ENCODE measurements at places on chromosomes 3 and 15.

DNA sequence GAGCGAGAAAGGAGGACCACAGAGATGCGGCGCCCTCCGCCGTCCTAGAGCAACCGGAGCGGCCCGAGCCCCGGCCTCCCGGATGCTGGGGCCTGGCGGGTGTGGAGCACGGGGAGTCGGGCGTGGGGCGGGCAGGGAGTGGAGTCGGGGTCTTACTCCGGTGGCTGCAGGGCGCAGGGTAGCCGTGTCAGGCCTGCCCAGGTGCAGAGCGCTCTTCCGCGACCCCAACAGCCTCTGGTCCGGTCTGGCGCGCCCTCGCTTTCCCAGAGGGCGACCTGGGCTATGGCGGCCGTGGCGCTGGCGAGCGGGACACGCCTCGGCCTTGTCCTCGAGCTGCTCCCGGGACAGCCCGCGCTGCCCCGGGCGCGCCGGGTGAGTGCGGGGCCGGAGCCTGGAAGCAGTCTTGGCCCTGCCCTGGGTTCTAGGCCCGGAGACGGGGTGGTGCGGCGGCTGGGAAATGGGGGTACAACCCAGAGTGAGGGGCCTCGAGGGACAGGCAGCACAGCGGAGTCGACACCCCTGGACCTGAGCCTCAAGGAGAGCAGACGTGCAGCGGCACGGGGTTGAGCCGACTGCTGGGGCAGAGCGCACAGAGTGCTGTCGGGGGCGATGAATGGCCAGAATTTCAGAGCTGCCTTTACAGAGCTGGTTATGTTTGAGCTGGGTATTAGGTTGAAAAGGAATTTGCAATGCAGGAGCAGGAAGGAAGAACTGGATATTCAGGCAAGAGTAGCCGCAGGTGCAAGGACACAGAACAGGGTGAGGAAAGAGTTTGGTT, at the start of gene ZNF662:
TSS of gene ZNF662 (plus strand) at position 73 of the 778 bp plus-strand sequence. CDS start 1,973 bp downstream, outside the sequence.
- peak; percentile 77 for DNase-seq

GRCh38 chr15:101100593-101101442, 151.0 kb downstream of the CHSY1 start:
- DNase-seq = no peak

DNA sequence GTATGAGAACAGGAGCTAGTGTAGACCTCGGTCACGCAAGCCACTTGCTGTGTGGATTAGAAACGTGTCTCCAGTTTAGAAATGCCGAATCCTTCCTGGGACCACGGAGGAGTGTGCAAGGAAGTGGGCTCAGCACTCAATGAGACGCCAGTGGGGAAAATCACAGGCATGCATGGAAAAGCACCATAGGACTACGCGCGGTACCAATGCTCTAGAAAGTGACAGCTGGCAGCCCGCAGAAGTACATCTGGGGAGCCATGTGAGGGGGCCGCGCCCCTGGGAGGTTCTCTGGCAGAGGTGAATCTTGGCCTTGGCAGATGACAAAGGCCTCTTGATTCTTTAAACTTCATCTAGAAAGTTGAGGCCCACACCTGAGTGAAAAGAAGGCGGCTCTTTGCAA, 99.3 kb downstream of the LRRK1 start:
- DNase-seq = peak; percentile 13

GRCh38 chr3:141523615-141524375, 37.0 kb downstream of the RASA2 start:
- no peak for DNase-seq

GRCh38 chr15:40869686-40870085, 4.3 kb downstream of the RHOV start:
- no peak for DNase-seq

DNA sequence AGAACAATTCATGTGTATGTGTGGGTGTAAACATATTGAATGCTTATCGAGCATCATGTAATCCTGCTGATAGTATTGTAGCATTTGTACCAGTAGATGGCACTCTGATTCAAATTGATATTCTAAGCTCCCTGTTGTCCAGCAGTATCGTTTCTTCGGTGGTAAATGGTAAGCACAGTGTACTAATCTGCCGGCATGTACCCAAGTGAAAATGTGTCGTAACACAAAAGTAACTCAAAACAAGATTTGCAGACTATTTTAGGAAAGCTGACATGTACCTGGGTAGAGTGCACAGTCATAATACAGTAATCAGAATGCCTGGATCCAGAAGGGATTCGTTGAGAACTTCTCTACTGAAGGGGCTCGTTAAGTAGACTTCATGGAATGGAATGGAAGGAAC, 31.7 kb upstream of the MNS1 start:
- DNase-seq = no peak

- DNase-seq = no peak
Measured at GRCh38 chr15:75059607-75060006, 36.2 kb downstream of the PPCDC start.

- DNase-seq = no peak
Measured at GRCh38 chr3:52385157-52385556, 59.7 kb downstream of the SEMA3G start.
